ENCODE measurements at places on chromosomes 5 and 9. TPM values are rescaled to one million over a fixed set of nuclear protein-coding genes. Genes with fewer than 3 reads are reported as not detected.

The KCTD16 gene
- 0.32 TPM for total RNA-seq

- no peak for DNase-seq
Measured at GRCh38 chr5:139820606-139821005, 25.0 kb downstream of the PSD2 start.

DNA sequence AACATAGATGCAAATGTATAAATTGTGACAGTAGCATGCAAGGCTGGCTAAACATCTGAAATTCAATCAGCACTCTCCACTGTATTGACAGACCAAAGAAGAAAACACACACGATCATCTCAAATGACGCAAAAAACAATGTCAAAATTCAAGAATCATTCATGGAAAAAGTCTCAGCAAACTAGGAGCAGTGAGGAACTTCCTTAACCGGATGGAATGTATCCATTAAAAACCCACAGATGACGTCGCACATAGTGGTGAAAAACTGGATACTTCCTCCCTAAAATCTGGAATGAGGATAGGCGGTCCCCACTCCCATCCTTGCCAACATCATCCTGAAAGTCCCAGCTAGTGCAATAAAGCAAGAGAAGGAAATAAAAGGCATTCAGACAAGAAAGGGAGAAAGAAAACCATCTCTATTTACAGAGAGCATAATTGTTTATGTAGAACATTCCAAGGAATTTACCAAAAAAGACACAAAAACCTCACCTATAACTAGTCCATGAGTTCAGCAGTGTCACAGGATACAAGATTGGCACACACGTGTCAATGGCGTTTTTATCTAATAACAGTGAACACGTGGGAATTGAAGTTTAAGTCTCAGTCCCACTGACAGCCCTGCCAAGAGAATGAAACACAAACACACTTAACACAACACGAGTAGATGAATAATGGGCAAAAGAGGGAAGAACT lies 14.1 kb upstream of the CEP72 start:
- no peak for DNase-seq

The RETREG1 gene
- 63.4 TPM for total RNA-seq

The TMC1 gene
- 0.48 TPM for total RNA-seq

- DNase-seq = peak; percentile 77
Measured at GRCh38 chr5:170631466-170632195, 127.8 kb downstream of the KCNIP1 start.
